Bronchial epithelial cell (primary cell): ENCODE measurements at places on chromosomes 7 and 10. TPM values are rescaled to one million over a fixed set of nuclear protein-coding genes. Genes with fewer than 3 reads are reported as not detected.

TDRD1 gene
- total RNA-seq = 1.8 and 2.1 TPM in 2 replicates

DNA sequence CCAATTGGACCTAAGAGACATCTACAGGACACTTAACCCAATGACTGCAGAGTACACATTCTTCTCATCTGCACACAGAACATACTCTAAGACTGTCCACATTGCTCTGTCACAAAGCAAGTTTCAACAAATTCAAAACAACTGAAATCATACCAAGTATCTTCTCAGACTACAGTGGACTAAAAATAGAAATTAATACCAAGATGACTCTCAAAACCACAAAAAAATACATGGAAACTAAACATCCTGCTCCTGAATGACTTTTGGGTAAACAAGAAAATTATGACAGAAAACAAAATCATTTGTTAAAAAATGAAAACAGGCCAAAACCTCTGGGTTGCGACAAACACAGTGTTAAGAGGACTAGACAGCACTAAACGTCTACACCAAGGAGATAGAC, 24.5 kb downstream of the SNX13 start:
- DNase-seq = peak; percentile 18

- peak; percentile 20 for DNase-seq
Measured at GRCh38 chr7:80347173-80347572, 164.7 kb downstream of the GNAT3 start.

DNA sequence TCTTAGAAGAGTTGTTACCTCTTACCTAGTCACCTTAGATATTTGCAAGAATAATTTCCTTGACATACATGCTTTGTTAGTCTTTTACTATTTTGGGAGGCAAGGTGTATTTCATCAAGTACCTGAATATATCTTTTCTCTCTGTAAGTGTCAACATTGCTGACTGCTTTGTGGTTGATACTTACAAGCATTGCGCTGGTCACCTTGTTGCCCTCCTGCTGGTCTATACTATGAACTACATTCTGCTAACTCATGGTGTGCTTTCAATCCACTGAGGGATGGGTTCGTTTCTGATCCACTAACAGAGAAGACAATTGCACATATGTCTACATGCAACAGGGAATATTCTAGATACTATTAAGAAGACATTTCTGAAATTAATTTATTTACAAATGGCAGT, 837.8 kb upstream of the COBL start:
- DNase-seq = no peak

CRYGN gene
- total RNA-seq = not detected in 2 replicates
